ENCODE measurements at places on chromosomes 1 and 21.

DNA sequence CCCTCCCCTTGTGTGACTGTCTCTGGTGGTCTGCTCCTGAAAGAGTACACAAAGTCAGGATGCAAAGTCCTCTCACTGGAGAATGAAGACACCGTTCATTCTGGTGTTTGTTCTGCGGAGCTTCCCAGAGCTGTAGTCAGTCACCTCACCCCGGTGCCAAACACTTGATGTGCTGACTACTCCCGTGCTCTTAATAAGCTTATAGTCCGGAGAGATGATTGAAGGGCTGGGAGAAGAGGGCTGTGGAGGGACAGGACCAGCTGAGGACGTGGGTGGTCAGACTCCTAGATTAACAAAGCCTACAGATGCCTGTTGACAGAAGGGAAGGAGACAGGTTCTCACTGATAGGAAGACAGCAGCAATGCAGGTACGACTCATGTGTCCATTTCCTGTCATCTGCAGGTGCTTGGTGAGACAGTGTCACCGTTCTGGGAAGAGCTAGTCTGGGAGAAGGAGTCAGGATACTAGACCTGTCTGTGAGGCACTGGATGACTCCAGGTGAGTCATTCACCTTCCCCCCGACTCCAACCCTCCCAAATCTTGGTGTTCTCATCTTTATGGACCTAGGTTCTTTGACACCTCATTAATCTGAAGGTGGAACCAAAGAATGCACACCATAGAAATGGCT, 40.4 kb upstream of the LRRN2 start:
- DNase-seq: no peak

DNA sequence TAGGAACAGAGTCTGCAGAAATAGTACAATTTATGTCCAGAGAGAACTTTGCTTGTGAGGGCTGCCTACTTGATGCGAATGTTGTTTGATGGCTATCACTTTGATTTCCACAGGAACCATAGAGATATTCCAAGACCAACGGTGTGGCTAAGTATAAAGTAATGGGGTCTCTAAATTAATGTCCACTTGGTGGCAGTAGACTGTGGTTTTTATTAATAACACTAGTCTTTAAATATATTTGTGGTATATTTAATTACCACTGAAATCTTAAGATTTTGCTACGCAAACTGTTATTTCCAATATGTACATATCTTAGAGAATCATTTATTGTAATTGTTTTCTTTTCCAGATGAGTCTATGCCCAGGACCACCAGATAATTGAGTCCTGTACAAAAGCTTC, 647.9 kb downstream of the PLA2G4A start:
- DNase-seq: no peak

DNA sequence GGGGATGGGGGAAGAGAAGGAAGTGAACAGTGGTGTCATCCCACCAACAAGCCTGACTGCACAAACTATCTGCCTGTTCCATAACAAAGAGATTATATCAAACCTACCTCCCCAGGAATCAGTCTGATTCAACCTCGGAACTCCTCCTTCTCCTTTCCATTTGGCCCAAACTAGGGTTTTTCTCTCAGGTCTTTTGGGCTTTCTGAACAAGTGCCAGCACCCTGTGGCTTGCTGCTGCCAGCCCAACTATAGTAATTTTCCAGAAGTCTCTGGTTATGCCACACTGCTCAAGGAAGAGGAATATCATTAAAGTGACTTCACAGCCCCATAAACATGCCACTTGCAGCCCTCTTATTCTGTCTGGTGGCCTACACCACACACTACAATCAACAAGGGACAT, 70.5 kb downstream of the RGS7 start:
- no peak for DNase-seq

DNA sequence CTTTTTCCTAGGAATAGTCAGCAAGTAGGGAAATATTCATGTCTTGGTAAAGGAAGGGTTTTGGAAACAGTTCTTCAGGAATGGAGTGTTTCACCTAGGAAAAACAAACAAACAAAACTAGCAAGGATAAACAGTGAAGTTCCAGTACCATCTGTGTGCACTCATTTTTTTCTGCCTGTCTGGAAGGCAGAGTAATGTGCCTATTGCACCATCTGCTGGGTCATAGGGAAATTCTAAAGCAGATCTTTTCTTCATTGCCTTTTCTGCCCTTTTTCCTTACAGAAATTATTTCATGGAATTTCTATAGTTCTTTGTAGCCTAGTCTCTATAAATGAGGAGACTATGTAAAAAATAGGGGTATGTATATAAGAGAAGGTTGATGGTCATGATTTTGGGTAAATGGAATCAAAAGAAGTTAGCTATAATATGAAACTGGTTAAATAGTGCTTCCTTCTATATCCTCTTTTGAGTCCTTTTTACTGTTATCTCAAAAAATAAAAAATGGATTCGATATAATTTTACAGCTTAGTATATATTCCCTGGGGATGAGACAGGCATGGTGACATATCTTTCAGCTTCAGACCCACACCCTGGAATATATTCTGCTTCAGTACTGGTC, 3.4 kb upstream of the HRNR start:
- DNase-seq: no peak

Measured in esophagus squamous epithelium (tissue), 5 donors.